ENCODE measurements at places on chromosomes 11 and 22.

DNA sequence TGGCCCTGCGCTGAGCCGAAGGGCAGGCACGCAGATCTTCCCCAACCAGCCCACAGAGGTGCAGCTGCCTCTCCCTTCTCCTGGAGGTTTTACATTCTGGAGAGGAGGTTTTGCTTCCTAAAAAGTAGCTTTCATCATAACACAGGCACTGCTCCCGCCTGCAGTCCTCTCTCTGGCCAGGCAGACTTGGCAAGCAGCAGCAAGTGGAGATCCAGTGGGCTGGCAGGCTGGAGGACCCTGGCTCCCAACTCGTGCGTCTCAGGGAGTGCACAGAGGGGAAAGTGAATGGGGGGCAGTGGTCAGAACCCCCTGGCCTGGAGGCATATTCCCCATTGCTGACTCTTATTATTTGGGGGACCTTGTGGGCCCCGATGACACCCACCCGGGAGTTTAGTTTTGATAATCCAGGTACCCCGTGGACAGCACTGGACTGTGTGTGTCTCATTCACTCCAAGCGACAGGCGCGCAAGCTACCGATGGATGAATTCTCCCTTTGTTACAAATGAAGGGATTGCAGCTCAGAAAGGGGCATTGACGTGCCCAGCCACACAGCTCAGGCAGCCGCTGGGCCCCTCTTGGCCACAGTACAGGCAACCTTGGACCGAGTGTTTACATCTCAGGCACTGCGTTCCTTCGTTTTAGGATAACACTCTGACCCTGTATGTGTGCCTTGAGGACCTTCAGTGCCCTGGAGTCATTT is 1223.9 kb downstream of the BRD1 start:
- no peak for DNase-seq

- no peak for DNase-seq
Observed at GRCh38 chr11:113077379-113077778, 116.2 kb downstream of the NCAM1 start.

DNA sequence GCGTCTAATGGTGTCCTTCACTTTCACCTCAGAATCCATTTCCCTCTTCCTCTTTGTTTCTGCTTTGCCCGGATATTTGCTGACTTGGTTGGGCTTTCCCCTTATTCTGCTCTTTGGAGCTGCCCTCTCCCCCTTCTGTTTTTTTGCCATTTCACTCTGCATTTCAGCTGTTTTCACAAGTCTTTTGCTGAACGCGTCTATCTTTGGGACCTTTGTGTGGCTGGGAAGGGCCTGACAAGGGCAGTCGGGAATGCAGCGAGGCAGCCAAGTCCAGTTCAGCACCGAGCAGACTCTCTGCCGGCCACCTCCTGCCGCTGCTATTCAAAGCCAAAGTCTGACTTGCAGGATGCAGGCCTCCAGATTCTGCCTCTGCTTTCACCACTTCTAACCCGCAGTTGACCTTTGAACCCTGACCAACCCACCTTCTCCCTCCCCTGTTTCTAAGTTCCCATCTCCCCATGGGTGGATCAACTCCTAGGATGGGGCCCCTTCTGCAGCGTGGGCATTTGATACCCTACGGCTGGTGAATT is 38.2 kb downstream of the FEZ1 start:
- no peak for DNase-seq

GRCh38 chr11:115360186-115360824 is 143.9 kb downstream of the CADM1 start:
- no peak for DNase-seq

DNA sequence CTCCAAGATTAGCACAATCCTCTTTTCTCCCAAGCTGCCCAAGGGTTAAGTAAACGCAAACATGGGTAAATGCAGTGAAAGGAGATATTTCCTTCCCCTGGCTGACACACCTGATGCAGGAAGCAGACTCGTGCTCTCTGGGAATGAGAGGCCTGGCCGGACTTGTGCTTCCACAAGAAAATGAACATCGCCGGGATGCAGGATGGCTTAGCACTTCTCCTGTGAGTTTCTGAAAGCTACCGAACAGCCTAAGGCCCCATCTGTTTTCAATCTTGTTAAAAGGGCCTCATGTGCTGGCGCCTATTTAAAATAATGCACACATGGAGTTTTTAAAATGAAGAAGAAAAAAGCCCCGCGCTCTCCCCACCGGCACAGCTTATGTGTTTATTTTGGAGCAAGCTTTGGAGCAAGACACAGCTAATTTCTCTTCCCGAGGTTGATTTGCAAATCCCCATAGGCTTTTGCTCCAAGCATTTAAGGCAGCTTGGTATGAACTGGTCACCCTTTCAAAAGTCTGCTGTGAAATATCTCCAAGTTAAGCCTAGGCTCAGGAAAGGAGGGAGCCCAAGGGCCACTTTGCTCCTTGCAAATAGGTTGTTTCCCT is 100.9 kb downstream of the SYN3 start:
- no peak for DNase-seq

All from endothelial cell (in vitro differentiated cells).